ENCODE measurements at places on chromosomes 16 and 17.

GRCh38 chr16:59683709-59684108, 949.6 kb upstream of the GOT2 start:
- DNase-seq: no peak

GRCh38 chr16:23505180-23505665, 5.1 kb downstream of the GGA2 start:
- DNase-seq: no peak

DNA sequence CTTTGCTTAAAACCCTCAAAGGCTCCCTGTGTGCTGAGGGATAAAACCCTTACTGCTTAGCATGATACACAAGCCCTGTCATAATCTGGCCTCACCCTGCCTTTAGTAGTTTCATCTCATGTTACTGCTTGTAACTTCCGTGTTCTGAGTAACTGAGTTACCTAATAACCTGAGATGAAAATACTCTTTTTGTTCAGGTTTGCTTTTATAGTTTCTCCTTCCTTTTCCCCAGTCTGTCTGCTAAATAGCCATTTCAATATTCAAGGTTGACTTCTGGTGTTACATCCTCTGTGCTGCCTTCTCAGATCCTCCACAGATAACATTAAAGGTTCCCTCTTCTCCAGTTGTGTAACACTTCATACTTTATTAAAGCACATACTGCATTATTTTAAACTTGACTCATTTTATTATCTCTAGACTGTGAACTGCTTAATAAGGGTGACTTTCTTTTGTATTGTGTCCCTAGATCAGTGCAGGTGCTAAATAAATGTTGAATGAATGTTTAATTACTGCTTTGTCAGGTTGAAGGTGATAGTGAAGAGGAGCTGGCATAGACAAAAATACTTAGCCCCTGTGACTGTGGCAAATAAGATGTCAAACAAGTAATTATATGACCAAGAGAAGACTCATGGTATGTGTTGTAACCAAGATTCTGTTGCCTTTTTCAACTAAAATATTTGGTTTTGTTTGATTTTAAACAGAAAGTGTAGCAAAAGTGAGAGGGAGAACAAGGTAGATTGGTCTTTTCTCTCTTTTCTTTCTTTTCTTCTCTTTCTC, 47.8 kb downstream of the NFAT5 start:
- no peak for DNase-seq

DNA sequence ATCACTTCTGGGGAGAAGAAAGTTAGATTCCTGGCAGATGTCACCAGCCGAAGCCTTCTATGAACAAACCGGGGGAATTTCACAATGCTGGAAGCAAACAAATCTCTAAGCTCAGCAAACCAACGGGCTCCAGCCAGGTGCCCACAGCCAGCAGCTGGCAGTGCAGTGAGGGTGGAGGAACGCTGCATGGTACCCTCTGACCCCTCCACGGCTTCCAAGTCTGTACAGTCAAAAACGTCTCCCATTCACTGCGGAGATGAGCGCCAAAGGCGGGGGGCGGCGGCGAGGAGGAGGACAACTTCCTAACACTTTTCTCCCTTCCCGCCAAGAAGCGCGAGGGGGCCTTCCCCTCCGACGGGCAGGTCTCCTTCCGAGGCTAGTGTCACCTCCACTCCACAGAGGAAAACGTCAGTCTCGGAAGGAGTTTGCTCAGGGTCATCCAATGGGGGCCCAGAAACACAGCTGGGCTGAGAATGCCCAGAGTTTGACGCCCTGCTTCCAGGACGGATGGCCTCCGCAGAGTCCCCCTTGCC, 924 bp downstream of the ZNF598 start:
- DNase-seq: peak; percentile 19

DNA sequence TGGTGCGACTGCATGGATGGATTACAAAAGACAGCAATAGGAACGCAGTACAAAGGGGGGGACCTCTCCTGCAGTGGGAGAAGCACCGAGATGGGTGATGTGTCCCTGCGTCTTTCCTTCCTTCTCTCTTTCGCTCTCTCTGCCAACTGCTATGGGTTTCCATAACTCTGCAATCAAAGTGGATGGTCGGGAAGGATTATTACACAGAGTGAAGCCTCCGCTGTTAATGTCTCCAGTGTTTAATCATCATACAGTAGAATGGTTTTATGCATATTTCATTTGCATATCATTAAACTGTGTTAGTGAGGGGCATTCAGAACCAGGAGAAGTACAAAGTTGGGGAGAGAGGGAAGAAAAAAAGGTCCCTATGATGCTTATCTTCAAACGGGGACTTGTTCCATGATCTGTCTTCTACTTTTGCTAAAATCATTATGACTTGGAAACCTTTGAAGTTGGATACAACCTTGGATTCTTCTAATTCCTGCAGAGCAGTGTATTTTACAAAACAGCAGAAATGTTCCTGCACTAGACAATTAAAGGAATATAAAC, 255.9 kb upstream of the PMFBP1 start:
- DNase-seq: no peak

GRCh38 chr16:70685938-70686375, at the start of gene MTSS2:
Gene MTSS2 (minus strand): TSS chr16:70686053. CDS start chr16:70685791, 262 bp downstream.
- no peak for DNase-seq

- DNase-seq: no peak
Measured at GRCh38 chr16:55033225-55034156, 102.8 kb downstream of the IRX5 start.

GRCh38 chr16:30780021-30780420, 7.0 kb downstream of the ZNF629 start:
- DNase-seq: no peak

GRCh38 chr17:82291582-82292250, 18.2 kb upstream of the CSNK1D start:
- DNase-seq: no peak

DNA sequence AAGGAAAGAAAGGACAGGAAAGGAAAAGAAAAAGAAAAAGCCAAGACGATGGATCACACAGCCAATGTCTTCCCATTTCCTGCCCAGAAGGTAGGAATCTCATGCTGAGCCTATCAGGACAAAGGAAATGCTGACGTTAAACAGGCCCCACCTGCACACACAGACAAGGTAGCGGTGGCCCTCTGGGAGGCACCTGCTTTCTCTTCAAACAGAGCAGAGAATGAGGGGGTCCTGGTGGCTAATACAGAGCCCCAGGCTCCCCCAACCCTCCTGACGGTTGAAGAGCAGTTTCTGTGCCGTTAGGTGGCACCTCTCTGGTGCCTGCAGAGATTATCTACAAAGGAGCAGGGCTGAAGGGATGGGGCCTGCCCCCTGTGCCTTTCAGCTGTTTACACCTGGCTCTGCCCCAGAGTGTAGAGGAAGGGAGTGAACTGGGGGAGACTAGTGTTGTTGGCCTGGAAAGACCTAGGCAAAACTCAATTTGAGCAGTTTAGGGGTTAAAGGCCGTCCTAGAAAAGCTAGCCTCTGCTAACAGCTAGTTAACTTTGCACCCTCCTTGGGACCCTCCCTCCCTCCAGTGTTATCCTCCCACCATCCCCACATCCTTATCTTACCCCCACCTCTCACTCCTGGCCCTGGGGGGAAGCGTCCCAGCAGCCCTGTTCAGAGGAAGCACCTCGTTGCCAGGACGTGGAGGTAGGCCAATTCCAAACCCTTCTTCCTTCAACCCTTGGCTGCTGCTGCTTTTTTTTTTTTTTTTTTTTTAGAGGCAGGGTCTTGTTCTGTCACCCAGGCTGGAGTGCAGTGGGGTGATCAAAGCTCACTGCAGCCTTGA, 56.3 kb downstream of the ARHGAP27 start:
- no peak for DNase-seq

DNA sequence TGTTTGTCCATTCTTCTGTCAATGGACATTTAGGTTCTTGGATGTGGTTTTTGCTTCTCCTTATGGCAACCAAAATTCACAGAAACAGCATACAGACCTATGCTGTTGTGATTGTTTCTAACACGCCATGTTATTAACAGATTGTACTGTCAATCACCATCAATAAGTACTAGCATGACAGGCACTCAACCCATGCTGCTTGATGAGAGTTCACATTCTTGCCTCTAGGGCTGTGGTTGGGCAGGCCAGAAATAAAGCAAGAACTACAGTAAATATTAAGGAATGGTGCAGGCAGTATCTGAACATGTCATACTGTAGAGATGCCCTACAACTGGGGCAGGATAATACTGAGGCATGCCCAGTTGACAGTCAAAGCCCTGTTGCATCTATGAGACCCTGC, 171.2 kb upstream of the ZFHX3 start:
- no peak for DNase-seq
